ENCODE measurements at places on chromosomes 2 and 18. TPM values are rescaled to one million over a fixed set of nuclear protein-coding genes. Genes with fewer than 3 reads are reported as not detected.

DNA sequence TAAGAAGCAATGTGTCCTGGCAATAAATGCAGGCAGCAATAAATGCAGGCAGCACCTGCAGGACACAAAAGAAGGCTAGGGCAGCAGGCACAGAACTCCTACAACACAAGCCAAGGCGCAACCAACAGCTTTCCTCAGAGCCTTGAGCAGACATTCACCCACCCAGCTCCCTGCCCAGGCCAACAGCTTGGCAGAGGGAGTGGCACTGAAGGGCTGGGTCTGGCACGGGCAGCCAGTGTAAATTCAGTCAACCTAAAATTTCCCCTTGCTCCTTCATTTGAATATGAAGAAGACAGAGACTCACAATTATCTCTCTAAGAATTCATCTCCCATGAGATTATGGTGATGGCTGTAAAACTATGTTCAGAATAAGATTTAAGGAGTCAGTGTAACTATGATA lies 35.4 kb downstream of the AAK1 start:
- no peaks in the 10 kb centered on the region for H3K4me1 ChIP-seq
- no peak overlapping the region for H3K4me3 ChIP-seq
- H3K27ac ChIP-seq, result no peak overlapping the region
- H3K27me3 ChIP-seq, result no peaks in the 10 kb centered on the region

DNA sequence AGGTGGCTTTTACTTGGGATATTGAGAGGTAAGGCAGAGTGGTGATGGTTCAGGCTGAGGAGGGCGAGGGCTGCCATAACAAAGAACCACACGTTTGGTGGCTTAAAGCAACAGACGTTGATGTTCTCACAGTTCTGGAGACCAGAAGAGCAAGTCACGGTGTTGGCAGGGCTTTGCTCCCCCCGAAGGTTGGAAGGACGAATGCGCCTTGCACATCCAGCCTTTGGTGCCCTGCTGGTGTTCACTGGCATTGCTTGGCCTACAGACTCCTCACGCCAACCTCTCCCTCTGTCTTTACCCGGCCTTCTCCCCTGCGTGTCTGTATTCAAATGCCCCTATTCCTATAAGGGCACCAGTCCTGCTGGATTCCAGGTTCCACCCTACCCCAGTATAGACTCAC lies 125.4 kb downstream of the TPO start:
- no peaks in the 10 kb centered on the region for H3K36me3 ChIP-seq
- H3K4me3 ChIP-seq, result no peak overlapping the region
- DNase-seq, result no peak
- H3K4me1 ChIP-seq, result no peaks in the 10 kb centered on the region
- H3K27me3 ChIP-seq, result peaks cover 10% of the 10 kb centered on the region

DNA sequence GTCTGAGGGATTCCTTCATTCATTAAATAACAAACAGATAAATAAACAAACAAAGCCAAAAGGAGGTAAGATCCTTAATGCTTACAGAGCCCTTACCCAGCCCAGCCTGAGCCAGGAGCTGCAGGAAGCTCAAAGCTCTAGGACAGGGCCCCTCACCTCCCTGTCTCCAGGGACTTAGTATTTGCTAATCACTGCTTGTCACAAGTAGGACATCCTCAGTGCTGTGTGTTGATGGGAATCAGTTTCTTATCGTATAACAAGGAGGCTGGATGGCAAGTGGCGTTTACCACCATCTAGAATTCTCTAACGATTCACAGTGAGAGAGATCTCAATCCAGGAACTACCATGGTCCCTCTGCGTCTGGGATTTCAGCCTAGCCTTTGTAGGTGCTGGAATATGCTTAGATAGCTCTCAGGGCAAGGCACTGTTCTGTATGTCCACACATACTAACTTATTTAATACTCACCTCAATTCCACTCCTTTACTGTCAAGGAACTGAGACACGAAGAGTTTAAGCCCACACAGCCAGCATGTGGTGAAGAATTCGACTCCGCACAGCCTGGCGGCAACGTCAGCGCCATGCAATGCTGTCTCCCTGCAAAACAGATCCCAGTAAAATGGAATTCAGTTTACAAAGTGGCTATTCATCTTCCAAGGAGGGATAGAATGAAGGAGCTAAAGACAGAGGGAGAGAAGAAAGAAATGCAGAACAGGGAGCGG lies 164.8 kb downstream of the MYCN start:
- DNase-seq, result no peak
- no peaks in the 10 kb centered on the region for H3K36me3 ChIP-seq
- no peak overlapping the region for H3K27ac ChIP-seq
- no peaks in the 10 kb centered on the region for H3K4me1 ChIP-seq
- H3K4me3 ChIP-seq, result no peak overlapping the region
- peaks cover 8% of the 10 kb centered on the region for H3K27me3 ChIP-seq

- H3K4me3 ChIP-seq, result no peak overlapping the region
- H3K4me1 ChIP-seq, result no peaks in the 10 kb centered on the region
- no peak overlapping the region for H3K27ac ChIP-seq
Measured at GRCh38 chr18:36516726-36517125, 219.2 kb downstream of the FHOD3 start.

DNA sequence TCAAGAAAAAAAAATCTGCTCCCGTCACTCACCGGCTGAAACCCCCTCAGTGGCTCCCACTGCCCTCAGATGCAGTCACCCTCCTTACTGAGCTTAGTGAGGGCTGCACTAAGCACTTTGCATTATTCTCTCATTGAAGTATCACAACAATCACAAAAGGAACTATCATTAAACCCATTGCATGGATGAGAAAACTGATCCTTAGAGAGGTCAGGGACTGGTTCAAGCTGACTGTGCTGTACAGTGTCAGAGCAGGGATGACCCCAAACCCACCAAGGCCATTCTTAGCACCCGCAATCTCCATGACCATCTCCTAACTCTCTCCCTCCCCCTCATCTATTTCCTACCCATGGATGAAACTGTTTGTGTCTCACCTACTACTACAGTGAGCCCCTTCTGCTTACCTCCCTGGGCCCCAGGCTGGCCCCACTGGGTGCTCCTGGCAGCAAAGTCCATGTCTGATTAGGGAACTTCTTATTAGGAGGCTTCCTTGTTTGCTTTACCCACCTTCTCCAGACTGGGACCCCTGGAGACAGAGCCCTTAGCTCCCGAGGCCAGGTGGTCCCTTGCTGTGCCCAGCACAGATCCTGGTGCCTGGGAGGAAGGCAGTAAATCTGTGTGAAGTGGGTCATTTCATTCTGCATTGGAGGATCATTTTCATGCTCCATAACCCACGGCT lies 139.3 kb upstream of the ID2 start:
- no peak overlapping the region for H3K4me3 ChIP-seq
- peak overlapping the region; percentile 81 for H3K27ac ChIP-seq
- peaks cover 74% of the 10 kb centered on the region for H3K4me1 ChIP-seq
- DNase-seq, result no peak
- H3K27me3 ChIP-seq, result no peaks in the 10 kb centered on the region

DNA sequence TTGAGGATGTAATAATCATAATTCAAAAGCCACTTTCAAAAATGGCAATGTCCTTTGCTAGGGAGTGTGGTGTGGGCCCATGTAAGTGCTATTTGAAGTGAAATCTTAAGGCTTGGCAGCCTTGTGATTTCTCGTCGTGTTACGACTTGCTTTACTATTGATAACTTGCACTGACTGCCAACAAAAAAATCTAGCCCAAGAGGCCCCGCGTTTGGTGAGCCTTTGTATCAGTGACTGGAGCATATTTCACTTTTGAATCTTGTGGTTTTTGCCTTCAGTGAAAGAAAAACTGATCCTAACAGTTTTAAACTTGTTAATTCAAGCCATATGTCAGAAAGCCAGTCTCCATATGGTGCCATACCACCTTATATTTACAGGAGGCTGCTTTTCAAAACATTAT lies 248.0 kb downstream of the TMEM182 start:
- H3K27me3 ChIP-seq, result no peaks in the 10 kb centered on the region
- no peaks in the 10 kb centered on the region for H3K36me3 ChIP-seq
- no peaks in the 10 kb centered on the region for H3K4me1 ChIP-seq
- no peak overlapping the region for H3K4me3 ChIP-seq
- DNase-seq, result no peak

DNA sequence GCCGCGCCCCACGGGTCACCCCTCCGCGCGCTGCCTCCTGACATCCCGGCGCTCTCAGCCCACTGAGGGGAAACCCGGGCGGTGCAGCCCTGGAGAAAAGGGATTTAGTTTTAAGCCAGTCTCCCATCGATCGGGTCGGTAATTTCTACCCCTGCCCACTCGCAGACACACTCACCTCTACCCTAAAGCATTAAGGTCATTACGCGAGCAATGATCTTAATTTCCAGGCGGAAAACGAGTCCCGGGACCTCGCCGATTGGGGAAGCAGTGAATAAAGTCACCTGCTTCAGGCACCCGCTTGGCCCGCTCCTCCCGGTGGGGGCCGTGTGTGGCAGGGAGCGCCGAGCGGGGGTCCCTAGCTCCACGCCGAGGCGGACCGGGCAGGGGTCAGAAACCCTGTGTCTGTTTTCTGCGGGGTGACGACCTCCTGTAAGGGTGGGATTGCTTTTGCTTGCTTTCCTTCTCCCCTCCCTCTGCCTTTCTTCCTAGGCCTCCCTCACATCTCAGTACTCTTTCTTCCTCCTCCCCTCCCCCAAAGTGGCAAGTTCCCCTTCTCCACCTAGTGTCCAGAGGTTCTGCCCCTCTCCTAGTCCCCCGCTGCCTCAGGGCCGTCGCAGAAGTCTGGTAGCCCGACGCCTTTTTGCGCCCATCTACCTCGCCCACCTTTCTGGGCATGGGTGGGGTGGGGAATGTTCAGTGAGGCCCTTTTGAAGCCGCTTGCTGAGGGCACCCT lies 142.6 kb downstream of the MEIS1 start:
- H3K27ac ChIP-seq, result peak overlapping the region; percentile 89
- peaks cover 75% of the 10 kb centered on the region for H3K27me3 ChIP-seq
- peaks cover 36% of the 10 kb centered on the region for H3K4me1 ChIP-seq
- no peaks in the 10 kb centered on the region for H3K36me3 ChIP-seq
- no peak for DNase-seq

DNA sequence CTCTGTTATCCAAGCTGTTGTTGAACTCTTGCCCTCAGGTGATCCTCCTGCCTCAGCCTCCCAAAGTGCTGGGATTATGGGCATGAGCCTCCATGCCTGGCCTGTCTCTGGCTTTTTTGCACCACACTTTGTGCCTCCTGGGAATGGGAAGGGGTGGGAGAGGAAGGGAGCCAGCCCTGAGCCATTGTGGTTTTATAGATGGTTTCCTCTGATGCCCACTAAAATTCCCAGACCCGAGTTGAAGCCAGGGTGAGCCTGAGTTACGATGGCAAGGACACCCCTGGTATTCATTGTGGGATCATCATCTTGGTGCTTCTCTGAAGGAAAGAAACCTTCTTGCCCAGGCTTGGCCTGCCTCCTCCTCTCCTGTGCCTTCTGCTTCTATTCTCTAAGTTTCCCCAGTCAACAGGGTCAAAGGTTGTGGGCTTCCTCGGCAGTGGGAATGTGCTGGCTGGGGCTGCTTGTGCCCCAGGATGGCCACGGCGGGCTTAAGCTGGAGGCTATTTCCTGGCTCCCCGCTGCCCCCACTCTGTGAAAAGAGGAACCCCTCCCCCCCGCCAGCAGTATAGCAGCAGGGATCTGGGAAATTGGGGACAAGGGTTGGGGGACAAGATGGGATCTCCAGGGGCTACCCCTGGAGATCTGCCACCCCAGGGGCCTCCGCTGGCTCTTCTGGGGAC lies 106.2 kb downstream of the STPG4 start:
- H3K27ac ChIP-seq, result no peak overlapping the region
- DNase-seq, result no peak
- peaks cover under 1% of the 10 kb centered on the region for H3K4me1 ChIP-seq
- no peak overlapping the region for H3K4me3 ChIP-seq

DNA sequence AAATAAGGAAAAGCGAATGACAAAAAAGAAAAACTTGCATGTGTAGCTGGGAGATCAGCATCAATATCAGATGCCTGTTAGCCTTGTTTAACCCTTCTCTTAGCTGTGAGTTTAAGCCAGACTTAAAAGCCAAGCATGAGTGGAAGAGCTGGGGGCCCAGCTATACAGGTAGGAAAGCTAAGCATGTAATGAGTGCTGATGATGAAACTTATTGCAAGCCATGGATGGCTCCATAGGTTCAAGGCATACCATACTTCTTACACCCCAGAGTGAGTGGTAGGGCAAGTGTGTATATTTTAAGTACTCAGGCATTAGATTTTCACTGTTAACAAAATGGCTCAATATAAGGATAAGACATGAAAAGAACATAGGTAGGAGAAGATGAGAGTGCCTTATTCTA lies 28.0 kb downstream of the RBBP8 start:
- H3K36me3 ChIP-seq, result peaks cover 3% of the 10 kb centered on the region
- H3K4me3 ChIP-seq, result no peak overlapping the region
- H3K4me1 ChIP-seq, result no peaks in the 10 kb centered on the region
- DNase-seq, result no peak
- H3K27ac ChIP-seq, result no peak overlapping the region
- no peaks in the 10 kb centered on the region for H3K27me3 ChIP-seq

DNA sequence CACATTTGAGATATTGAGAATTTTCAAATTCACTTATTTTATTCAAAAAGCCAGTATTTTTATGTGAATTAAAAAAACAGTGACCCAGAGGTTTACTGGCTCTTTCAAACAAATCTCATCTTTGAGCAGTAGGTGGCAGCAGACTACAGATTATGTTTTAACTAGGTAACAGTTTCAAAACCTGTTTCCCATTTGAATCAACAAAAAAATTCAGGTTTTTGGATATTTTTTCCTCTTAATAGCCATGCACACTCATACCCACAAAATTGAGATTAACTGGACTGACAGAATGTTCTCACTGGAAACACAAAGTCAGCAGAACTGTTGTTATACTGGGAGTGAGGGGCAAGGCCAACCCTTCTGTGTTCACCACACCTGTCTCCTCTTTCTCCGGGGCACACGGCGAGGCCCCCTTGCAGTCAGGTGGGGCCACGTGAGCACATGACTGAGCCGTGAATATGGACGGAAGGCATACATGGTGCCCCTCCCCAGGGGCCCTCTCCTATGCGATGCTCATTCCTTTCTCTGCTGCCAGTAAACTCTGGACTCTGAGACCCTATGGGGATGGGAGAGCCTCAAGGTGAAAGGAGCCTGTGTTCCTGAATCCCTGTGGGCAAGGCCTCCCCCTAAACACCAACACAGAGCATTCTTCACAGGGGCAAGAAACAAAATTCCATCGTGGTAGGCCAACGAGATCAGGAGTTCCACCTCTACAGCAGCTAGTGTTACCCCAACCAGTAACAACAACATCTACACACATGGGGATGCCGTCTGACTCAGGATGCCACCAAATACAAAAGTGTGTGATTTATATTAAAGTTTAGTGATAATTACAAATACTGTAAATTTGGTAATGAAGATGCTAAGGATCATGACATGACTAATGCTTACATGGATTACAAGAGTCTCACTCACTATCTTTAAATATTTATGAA lies 80.4 kb downstream of the LPIN2 start:
- H3K4me3 ChIP-seq, result no peak overlapping the region
- no peak overlapping the region for H3K27ac ChIP-seq
- no peak for DNase-seq
- H3K36me3 ChIP-seq, result peaks cover 79% of the 10 kb centered on the region
- H3K4me1 ChIP-seq, result no peaks in the 10 kb centered on the region

Gene RAX
- total RNA-seq, result not detected

Gene CHST10
- total RNA-seq, result 7.6 TPM

Gene SERPINB13
- total RNA-seq, result not detected

Gene KCNK3
- 26.8 TPM for total RNA-seq

Gene CPS1
- total RNA-seq, result 3.0 TPM
